HepG2 (cell line): ENCODE measurements at places on chromosomes 13 and 19. TPM values are rescaled to one million over a fixed set of nuclear protein-coding genes. Genes with fewer than 3 reads are reported as not detected.

GRCh38 chr19:50837300-50837699, 3.9 kb upstream of the KLK15 start:
- DNase-seq = no peak

GRCh38 chr19:12581100-12581499, 29.5 kb downstream of the ZNF490 start:
- DNase-seq = no peak

Gene NHLRC3
- 14.5 and 29.8 TPM in 2 replicates for total RNA-seq

DNA sequence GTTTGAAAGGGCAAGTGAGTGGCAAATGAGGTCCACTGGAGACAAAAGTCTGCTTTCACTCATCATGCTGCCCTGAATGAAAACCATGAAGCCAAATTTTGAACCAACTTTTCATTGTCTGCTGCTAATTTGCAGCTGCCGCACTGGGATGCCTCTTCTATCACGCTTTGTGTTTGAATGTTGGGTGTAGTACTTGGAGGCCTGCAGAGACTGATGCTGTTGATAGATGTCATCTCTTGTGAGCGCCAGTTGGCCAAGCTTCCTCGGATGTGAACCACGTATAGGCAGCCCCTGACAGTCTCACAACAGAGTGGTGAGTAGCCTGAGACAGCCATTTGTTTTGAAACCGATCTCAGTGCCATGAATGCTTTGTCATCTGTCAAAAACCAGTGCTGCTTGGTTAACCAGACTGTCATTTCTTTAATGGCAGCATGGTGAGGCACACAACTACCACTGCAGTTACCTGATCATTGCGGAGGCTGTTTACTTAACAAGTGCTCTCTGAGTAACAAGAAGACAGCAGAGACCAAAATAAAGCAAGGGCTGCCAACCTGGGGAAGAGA, 31.2 kb upstream of the SLC10A2 start:
- no peak for DNase-seq

DNA sequence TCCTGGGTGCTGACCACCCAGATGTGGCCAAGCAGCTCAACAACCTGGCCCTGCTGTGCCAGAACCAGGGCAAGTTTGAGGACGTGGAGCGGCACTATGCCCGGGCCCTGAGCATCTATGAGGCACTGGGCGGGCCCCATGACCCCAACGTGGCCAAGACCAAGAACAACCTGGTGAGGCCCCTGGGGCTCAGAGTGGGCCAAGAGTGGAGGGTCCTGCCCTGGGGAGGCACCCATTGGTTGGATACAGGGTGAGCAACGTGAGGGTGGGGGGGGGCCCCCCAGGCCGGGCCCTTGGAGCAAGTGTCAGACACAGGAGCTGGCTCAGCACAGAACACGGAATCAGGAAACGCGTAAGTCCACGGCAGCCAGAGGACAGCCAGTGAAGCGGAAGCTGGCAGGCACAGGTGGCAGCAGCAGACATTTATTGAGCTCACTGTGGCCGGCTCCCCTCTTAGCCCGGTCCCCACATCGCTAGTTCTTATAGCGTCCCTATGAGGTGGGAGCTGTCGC, 8.9 kb downstream of the KLC3 start:
- DNase-seq = no peak

DNA sequence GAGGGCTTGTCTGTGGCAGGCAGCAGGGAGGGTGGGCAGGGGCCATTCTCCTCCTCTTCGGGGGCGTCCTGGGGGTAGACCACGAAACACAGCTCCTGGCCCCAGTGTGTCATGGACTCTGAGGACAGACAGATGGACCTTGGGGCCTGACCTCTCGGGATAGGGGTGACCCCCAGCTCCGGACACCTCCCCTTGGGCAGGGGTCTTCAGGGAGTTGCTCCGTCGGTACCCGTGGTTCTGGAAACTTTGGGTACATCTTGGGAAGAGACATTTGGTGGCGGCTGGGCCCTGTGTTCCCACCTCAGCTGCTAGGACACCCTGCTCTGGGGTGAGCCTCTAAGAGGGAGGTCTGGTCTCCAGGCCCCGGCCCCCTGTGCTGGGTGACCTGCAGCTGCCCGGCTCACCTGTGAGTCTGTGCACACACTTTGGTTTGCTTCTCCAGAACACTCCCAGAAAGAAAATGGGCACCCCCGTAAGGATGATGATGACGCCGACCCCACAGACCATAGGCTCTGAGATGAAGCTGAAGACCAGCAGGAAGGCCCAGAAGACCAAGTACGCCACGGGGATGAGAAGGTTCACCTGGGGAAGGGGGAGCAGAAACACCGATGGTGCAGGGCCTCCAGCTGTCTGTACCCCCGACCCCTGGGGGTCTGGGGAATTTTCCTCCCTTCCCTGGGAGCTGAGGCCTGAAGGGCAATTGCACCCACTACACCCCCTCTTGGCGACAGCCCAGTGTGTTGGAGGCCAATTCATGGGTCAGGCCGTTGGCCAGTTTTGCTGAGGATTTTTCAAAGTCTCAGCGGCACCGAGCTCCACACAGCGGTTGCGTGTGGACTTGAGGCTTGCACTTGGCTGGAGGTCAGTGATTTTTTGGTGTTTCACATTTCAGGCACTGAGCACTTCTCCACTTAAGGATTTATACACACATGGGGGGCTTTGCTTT, 15.0 kb downstream of the LRP3 start:
- no peak for DNase-seq

DNA sequence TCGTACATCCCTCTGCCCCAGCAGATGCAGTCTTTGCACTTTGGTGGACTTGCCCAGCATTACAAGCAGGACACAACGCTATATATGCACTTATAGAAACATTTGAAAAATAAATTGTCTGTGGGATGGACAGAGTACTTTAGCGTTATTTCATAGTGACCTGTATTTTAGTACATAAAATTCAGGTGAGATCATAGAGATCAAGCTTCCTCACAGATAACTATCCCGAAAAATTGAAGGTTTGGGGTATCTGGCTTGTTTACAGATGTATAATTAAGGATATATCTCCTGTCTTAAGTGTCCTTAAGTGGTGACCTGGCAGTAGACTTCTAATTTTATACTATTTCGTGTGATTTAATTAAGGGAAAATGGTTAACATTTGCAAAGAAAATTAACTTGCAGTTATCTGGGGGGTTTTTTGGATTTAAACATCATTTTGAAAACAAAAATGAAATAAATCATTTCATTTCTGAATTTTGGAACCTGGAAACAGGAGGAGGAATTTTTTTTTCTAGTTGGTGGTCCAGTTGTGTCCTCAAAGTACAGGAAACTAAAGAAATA, 977 bp upstream of the MAB21L1 start:
- DNase-seq = no peak

GRCh38 chr19:10854350-10855089, 6.3 kb downstream of the C19orf38 start:
- peak; percentile 67 for DNase-seq

- no peak for DNase-seq
Observed at GRCh38 chr13:49641801-49642291, 13.5 kb downstream of the ARL11 start.

- no peak for DNase-seq
Observed at GRCh38 chr13:44157606-44158005, 216.0 kb upstream of the SERP2 start.

Gene HCST
- 0.24 TPM in 1 of 2 replicates, not detected in the other for total RNA-seq

Gene SIGLECL1
- total RNA-seq = not detected in 2 replicates

DNA sequence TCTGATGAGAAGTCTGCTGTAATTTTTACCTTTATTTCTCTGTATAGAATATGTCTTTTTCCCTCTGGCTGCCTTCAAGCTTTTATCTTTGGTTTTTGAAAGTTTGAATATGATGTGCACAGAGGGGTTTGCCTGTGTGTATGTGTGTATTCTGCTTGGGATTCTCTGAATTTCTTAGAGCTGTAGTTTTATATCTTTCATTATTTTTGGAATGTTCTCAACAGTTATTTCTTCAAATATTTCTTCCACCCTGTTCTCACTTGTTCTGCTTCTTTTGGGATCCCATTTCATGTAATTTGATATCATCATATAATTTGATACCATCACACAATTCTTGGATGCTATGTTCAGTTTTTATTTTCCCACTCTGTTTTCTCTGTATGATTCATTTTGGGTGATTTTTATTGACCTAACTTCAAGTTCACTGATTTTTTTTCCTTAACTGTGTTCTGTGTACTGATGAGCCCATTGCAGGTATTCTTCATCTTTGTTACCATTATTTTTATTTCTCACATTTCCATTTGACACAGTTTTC, 7.5 kb downstream of the COG3 start:
- no peak for DNase-seq

Gene KRTDAP
- total RNA-seq = 0.86 TPM in 1 of 2 replicates, not detected in the other

Gene LILRB4
- total RNA-seq = not detected in 2 replicates

Gene PRTN3
- not detected in 2 replicates for total RNA-seq

DNA sequence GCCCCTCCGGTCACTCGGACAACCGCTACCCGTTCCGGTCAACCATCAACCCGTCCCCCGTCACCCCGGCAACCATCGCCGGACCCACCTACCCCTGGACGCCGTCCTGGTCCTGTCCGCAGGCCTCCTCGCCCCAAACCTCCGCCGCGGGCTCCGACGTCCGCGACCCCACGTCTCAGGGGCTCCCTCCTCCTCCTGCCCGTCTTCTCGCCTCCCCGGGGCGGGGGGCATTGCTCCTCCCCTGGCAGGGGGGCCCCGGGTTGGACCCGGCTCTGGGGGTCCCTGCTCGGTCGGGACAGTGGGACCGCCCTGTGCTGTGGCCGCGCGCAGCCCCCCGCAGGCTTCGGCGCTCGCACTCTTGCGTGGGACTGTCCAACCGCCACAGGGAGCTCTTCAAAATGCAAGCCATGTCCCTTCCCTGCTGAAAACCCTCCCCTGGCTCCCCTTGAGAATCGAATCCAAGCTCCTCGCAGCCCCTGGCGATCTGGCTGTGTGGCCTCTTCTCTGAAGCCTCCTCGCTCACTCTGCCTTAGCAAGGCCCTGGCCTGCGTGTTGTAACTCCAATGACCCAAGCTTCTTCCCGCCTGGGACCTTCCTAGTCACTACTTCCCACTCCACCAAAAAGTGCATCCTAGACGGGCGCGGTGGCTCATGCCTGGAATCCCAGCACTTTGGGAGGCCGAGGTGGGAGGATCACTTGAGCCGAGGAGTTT, 8.4 kb downstream of the EPHX3 start:
- DNase-seq = no peak

- no peak for DNase-seq
Observed at GRCh38 chr13:33230178-33230881, 55.2 kb downstream of the STARD13 start.

GRCh38 chr19:3609779-3610719, 3.4 kb upstream of the TBXA2R start:
- no peak for DNase-seq

DNA sequence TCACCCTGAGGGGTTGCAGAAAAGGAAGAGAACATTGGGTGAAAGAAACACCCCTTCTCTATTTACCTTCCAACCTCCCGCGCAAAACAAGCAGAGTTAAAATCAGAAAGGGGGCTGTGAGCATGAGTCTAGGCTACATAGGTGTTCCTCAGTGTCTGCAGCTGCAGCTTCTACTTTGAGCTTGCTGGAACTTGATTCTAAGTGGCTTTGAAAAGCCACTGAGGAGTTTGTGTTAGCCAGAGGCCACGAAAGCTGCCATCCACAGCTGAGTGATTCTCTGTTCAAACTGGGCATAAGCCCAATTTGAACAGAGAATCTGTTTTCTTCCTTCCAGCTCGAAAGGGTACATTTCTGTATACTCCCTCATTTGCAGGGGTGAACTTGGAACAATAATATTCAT, 343.9 kb downstream of the PCDH9 start:
- no peak for DNase-seq

DNA sequence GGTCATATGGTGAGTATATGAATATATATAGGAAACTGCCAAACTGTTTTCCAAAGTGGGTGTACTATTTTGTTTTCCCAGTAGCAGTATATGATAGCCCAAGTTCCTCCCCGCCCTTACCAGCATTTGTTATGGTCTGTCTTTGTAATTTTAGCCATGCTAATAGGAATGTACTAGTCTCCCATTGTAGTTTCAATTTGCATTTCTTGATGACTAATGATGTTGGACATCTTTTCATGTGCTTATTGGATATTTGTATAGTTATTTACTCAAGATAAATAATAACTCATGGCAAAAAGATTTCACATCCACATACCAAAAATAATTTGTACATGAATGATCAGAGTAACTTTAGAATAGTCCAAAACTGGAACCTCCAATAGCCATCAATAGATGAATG, 75.3 kb upstream of the SERP2 start:
- DNase-seq = no peak

Gene C1QTNF9B
- total RNA-seq = not detected in 2 replicates

DNA sequence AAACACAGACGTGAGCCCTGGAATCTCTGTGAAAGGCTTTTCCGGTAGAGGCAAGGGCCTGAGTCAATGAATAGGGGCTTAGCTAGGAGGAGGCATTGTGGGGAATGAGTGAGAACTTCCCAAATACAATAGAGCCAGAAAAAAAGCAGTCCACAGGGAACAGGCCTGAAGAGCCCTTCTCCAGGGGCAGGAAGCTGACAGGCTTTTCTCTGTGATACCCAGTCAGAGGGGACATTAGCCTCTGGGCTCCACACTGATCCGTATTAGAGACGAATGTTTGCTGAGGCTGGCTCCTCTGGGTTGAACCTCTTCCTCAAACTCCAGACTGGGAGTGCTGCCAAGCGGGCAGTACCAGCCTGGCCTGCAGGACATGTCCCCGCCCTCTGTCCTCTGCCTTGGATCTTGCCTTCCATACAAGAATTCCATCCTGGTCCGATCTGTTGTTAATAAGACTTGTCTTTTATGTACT, 2.3 kb downstream of the DHRS12 start:
- no peak for DNase-seq

Gene F2RL3
- not detected in 2 replicates for total RNA-seq

Gene CNN1
- total RNA-seq = 0.55 and 1.1 TPM in 2 replicates

- DNase-seq = no peak
Observed at GRCh38 chr19:17339088-17339741, 1.9 kb downstream of the GTPBP3 start.

GRCh38 chr13:38265132-38265497, 84.5 kb upstream of the UFM1 start:
- DNase-seq = no peak

Gene C5AR2
- total RNA-seq = 0.09 TPM in 1 of 2 replicates, not detected in the other

- DNase-seq = no peak
Observed at GRCh38 chr19:48344892-48345291, 18.8 kb downstream of the TMEM143 start.

DNA sequence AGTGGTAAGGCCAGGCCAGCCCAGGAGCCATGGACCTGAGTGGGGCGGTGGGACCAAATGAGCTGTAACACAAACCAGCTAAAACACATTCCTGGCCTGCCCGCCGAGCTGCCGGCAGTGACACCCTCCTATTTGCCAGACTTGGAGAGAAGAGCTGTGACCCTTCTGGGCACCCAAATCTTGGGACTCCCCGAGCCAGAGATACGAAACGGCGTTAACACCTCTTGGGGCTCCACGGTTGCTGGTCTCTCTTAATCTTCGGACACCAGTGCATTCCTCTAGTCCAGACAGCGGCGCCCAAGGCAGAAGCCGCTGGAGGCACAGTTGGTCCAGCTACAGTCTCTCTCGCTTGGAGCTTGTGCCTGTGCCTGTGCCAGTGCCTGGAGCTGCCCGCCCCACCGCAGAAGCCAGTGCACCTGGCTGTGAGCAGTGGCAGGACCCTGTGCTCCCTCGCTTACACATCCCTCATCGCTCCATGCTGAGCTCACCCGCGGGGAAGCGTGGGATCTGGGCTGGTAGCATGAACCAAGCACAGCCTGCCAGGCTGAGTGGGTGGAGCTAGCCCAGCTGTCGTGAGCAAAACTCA, 147.2 kb upstream of the KLHL1 start:
- DNase-seq = no peak
